ENCODE measurements at places on chromosomes 11 and 22.
A peak's percentile ranks its signal among the peaks of the same experiment; 100 is the strongest.

DNA sequence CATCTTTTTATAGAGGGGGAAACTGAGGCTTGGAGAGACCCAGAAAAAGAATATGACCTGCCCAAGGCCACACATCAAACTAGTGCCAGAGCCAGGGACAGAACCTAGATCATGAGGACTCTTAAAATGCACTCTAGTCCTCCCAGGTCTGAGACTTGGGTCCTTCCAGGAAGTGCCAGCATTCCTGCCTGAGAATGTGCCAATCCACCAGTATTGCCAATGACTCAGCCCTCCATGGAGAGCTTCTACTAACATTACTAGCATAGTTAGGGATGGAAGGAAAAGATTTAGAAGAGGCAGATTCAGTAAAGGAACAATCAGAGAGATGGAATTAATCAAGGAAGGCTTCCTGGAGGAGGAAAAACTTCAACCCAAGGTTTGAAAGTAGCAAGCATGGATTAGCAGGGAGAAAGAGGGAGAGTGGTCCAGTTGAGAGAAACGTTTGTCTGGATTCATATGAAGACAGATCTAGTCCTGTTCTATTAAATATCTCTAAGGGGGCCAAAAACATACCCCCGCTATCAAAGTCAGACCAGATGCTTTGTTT lies 20.1 kb upstream of the SMIM35 start:
- no peak for DNase-seq

DNA sequence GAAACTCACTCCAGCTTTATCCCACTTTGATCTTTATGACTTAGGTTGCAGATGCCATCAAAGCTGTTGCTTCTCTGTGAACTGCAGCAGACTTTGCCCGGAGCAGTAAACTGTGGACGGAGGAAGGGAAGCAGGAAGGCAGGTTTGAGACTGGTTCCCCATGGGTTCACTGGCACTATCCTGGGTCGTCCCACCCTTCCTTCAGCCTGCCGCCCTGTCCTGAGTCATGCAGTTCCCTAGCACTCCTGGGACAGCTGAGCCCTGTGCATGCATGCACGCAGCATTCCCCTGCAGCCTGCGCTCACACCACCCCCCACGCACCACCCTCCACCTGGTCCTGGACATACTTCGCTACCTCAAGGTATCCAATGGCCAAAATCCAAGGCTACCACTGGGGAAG lies 23.5 kb upstream of the P2RY2 start:
- DNase-seq: no peak

DNA sequence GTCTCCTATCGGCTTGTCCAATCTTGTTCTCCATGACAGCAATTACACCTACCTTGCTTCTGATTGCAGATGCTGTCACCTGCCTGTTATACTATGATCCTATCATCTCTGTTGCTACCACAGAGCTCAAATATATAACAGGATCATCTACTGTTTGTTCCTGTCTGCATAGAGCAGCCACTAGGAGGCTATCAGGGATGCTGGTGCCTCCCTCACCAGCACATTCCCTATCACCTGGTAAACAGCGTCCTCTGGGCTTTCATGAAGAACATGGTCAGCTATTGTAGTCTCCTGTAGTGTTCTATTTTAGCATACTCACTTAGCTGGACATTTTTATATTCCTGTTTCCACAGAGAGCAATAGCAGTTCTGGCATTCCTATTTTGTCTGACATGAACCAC lies 87.8 kb upstream of the FAT3 start:
- no peak for DNase-seq

GRCh38 chr11:61532134-61533038 lies 23.8 kb downstream of the LRRC10B start:
- DNase-seq: peak; percentile 37

- no peak for DNase-seq
Observed at GRCh38 chr11:90737444-90738050, 514.7 kb upstream of the CHORDC1 start.

DNA sequence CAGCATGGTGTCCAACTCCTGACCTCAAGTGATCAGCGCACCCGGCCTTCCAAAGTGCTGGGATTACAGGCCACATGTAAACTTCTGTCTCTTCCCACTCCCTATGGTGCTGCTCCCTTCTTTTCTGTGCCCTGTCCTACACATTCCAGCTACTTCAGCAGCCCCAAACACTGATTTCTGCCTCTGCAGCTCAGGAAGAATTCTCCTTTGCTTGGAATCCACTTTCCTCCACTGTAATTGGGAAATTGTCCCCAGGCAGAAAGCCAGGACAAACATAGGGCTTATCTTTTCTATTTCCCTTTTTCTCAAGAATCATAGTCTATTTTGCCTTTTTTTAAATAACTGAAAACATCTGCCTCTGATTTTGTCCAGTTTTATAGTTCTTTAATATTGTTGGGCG lies 21.3 kb upstream of the DRG1 start:
- no peak for DNase-seq

DNA sequence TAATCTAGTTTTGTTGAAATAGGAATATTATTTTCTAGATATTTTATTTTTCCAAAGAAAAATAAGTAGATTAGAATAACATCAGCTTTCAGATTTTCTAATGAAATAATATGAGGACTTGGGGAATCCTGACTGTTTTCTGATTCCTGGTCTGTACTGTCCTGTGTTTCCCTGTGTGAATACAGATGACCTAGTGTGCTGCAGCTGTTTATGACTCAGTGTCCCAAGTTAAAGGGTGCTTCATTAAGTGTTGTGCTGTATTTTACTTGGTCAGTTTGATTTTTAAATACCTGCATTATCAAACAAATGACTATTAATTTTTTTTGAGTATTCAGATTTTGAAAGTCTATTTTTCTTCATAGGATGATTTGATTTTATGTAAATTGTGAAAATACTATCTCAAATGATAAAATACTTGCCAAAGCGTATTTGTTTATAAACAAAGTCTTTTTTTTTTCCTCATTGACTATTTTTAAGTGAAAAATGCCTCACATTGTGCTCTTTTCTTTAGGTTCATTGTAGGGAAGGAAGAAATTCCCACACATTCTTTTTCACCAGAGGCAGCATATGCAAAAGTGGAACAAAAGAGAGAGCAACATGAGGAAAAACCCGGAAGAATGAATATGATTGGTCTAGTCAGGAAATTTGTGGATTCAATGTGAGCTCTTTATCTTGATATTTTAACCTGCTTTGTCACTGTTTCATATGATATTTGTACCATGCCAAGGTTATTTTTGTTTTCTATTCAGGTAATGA lies 264.2 kb downstream of the TMEM135 start:
- no peak for DNase-seq

DNA sequence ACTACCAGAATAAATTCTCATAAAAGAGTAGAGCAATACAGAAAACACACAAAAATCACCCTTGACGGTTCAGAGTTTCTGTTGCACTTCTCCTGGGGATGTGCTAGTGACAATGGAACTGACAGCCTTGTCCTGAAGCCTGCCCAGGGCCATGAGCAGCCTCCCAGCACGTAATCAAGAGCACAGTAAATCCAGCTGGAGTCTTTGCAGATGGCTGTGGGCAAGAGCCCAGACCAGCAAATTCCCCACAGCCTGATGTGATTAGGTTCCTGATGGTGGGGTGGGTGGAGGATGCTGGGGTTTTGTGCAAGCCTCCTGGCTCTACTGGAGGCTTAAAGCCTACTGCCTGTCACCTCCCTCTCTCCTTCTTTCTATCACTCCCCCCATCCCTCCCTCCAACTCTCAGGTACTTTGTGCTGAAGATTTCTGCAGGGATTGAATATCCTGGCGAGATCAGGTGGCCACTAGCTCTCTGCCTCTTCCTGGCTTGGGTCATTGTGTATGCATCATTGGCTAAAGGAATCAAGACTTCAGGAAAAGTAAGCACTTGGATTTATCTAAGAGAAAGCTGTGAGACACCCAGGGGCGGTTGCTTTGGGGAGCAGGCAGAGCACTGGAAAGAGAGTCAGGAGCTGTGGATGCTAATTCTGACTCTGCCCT lies 18.1 kb downstream of the SLC6A5 start:
- DNase-seq: no peak

GRCh38 chr11:2390091-2390724 lies 10.3 kb upstream of the TSSC4 start:
- no peak for DNase-seq

DNA sequence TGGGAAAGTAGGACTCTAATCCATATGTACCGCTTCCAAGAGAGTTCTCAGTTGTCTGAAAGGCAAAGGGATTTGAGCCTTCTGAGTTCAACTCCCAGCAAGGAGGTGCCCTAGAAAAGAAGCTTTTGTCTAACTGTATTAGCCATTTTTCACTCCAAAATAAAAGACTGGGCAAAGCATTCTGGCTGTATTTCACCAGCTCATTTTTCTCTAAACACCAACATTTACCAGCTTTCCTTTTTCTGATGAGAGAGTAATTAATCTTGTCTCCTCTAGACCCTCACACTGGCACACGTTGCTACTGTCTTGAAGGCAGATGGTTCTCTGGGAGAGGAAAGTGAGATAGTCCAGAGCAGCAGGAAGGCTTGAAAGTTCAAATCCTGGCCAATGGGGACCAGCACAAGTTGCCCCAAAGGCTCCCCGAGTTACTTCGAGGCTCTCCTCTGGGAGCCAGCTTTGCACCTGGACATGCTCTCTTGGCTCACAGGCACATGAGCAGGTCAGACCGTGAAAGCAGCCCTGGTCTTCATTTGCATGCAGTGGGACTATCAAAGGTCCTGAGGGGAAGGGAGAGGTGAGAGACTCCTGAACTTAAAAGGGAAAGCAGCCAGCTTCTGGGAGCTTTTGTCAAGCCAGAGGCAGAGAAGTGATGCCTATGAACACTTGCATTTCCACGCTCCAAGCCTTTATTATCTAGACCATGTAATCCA lies 100.0 kb downstream of the NTM start:
- no peak for DNase-seq

DNA sequence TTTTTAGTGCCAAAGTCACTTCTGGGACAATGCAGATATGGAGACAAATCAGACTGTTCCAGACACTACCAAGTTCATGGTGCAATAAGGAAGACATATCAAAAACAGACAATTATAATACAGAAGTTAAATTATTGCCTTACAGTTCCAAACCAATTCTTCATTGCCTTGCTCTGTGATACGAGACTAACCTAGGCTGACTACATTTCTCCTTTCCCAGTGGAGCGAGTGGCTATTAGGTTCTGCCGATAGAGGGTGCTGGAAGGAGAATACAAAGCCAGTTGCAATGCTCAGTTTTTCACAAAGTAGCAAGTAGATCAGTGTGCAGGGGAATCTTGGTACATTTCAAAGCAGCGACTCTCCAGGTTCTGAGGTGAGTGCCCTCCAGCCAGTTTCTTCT lies 67.8 kb downstream of the FAM168A start:
- no peak for DNase-seq

DNA sequence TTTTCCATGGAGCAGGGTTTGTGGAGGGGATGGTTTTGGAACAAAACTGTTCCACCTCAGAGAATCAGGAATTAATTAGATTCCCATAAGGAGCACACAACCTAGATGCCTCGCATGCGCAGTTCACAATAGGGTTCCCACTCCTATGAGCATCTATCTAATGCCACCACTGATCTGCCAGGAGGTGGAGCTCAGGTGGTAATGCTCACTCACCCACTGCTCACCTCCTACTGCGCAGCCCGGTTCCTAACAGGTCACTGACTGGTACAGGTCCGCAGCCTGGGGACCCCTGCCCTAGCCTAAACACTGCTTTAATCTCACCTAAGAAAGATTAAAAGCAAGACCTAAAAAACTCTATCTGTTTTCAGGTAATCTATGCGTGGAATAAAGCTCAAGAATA lies 553.0 kb downstream of the JRKL start:
- no peak for DNase-seq
